ENCODE measurements at places on chromosomes 1 and 21.
A peak's percentile ranks its signal among the peaks of the same experiment; 100 is the strongest.

- DNase-seq = no peak
Observed at GRCh38 chr1:101833312-101833711, 163.4 kb downstream of the OLFM3 start.

DNA sequence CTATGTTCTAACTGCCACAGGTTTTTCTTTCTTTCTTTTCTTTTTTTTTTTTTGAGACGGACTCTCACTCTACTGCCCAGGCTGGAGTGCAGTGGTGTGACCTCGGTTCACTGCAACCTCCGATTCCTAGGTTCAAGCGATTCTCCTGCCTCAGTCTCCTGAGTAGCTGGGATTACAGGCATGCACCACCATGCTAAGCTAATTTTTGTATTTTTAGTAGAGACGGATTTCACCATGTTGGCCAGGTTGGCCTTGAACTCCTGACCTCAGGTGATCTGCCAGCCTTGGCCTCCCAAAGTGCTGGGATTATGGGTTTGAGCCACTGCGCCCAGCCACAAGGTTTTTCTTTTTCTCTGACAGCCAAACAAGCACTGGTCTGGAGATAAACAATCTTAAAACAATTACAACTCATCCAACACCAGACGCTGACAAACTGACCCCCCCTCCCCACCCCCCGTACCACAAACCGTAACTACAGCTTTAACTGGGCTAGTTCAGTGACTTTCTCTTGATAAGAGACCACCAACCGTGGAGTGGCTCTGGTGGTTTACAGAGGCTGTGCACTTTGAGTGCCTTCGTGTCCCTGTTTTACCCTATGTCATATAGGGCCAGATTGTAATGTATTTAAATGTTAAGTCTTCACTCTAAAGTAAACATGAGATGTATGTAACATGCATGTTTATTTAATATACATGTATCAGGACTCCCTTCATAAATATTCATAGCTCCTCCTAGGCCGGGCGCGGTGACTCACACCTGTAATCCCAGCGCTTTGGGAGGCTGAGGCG lies 19.5 kb upstream of the PUM1 start:
- DNase-seq = no peak

GRCh38 chr1:70205071-70205433 lies 327 bp downstream of the LRRC40 start:
- DNase-seq = no peak

DNA sequence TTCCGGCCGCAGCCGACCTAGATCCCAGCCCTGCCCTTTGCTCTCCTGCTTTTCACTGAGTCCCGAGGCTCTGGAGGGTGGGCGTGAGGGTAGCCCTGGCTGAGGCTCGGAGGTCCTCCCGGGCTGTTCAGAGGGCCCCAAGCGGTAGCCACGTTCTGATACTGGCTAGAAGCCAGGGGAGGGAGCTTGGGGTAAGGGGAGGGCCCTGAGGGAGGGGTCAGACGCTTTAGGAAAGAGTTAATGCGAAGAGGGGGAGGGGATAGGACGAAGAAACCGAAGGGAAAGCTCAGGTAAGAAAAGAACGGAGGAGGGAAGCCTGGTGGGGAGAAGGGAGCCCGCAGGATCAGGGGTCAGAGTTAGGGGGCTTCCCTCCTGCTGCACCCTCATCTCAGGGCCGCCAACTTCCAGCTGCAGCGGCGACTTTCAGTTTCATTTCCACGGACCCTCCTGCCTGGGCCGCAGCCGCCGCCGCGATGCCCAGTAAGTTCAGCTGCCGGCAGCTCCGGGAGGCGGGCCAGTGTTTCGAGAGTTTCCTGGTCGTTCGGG lies at the start of gene MOV10:
Gene MOV10, plus strand, starts transcription at position 220 of the 546 bp plus-strand sequence. Its CDS starts 254 bp downstream, at position 474.
- DNase-seq = no peak

- DNase-seq = peak; percentile 24
Observed at GRCh38 chr1:64864018-64864940, 102.1 kb downstream of the JAK1 start.

DNA sequence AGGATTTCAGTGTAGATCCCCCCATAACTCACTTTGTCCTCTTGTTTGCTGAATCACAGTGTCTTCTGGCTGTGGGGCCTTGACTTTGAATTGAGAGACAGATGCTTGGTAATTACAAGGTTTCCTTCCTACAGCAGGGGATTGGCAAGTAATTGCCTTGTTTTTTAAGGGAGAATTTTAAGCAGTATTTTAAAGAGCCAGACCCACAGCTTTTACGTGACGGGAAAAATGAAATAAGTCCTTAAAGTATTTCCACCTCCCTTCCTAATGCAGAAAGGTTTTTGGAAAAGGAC lies 41.0 kb downstream of the PGBD5 start:
- no peak for DNase-seq

- no peak for DNase-seq
Observed at GRCh38 chr21:44654576-44655175, at the start of gene KRTAP12-4. TSS of gene KRTAP12-4 (minus strand) at chr21:44654659. CDS start at chr21:44654614, 45 bp downstream.

- DNase-seq = no peak
Observed at GRCh38 chr1:245546875-245547274, 392.1 kb downstream of the KIF26B start.

- DNase-seq = no peak
Observed at GRCh38 chr1:175555266-175555665, 188.1 kb downstream of the TNR start.

DNA sequence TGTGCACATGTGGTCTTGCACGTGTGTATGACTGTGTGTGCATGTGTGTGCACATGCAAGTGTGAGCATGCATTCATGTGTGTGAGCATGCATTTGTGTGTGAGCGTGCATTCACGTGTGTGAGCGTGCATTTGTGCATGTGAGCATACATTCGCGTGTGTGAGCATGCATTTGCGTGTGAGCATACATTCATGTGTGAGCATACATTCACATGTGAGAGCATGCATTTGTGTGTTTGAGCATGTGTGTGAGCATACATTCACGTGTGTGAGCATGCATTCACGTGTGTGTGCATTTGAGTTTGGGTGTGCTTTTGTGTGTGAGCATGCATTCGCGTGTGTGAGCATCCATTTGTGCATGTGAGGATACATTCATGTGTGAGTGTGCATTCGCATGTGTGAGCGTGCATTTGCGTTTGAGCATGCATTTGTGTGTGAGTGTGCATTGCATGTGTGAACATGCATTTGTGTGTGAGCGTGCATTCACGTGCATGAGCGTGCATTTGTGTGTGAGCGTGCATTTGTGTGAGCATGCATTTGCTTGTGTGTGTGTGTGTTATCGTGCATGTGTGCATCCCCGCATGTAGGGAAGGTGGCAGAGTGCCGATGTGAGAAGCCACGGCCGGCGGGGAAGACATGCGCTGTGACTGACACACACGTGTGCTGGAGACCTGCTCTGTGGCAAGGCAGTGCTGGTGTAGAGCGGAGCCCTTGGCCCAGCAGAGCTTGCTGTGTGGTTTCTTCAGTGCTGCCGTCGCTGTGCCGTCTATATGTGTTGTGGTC lies 18.2 kb downstream of the ITGB2 start:
- DNase-seq = no peak

DNA sequence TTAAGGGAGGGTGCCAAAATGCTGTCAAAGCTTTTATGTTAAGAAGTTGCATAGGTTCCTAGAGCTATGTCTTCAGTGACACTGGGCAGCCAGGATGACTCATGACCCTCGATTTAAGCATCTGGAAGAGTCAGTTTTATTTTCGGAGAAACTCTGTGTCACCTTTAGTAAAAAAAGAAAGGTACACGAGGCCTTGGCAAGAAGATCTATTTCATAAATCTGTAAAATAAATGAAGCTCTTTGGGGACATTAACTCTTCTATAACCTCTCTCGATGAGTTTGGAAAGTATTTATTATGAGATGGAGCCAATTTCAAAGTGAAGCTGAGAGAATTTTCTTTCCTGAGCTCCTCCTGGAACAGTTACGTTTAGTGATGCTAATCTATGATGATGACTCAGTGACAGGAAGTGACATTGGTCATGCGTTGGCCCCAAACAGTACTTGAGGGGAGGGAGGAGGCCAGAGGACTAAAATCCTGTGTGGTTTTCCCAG lies 156.5 kb downstream of the HLX start:
- DNase-seq = no peak

DNA sequence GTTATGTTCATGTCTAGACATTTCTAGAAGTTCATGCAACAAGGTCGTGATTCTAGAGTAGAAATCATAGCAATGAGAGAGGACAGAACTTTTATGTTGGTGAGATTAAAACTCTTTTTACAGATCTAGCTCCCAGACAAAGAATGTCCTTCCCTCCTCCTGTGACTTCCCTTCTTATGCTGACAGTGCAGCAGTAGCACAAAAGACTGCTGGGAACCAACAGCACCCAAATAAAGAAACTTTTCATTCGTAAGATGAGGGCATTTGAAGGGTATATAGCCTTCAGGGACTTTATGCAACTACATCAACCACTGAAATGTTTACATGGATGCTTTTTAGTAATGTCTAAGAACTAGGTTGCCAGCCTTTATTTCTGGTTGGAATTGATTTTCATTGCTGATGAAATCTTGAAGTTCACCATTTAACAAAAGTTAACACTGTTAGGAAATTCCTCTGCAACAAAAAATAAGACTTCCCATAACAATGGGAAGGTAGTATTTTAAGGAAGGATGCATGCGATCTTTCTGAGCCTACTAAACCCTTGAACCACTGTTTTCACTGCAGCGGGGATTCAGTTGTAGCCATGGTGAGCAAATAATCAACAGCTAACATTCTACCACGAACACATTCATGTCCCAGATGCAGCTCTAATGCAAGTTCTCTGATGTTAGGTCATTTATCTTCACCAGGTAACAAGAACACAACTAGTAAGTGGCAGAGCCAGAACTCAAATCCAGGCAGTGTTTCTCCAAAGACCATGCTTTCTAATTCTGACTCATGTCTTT lies 672.8 kb downstream of the PTPRC start:
- no peak for DNase-seq

DNA sequence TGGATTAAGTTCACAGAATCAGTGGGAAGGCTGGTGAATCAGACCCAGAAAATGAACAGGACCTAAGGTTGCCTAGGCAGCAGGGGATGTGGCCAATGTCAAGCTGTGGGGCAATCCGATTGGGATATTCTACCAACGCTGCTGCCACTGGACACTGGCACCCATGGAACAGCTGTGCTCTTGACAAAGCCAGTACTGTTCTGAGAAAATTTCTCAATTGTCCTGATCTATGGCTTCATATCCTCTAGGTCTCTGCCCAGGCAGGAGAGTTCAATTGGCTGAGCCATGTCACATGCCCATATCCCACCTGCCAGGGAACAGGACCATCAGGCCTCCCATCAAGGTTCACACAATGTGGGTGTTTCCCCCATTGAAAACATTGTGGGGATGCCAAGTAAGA lies 6.2 kb downstream of the TACSTD2 start:
- DNase-seq = no peak

- no peak for DNase-seq
Observed at GRCh38 chr1:162840250-162840839, 20.6 kb downstream of the CCDC190 start.

GRCh38 chr1:56573311-56573710 lies 6.1 kb downstream of the PLPP3 start:
- no peak for DNase-seq

GRCh38 chr1:37809942-37810341 lies 1.9 kb upstream of the YRDC start:
- DNase-seq = no peak
